ENCODE measurements at places on chromosomes 2 and 18. TPM values are rescaled to one million over a fixed set of nuclear protein-coding genes. Genes with fewer than 3 reads are reported as not detected.

- no peak overlapping the region for H3K27ac ChIP-seq
- no peaks in the 10 kb centered on the region for H3K4me1 ChIP-seq
- no peak for DNase-seq
- H3K4me3 ChIP-seq, result no peak overlapping the region
- no peaks in the 10 kb centered on the region for H3K27me3 ChIP-seq
- H3K36me3 ChIP-seq, result no peaks in the 10 kb centered on the region
These were observed 392.5 kb downstream of the FIGN start for GRCh38 chr2:163343316-163343715.

DNA sequence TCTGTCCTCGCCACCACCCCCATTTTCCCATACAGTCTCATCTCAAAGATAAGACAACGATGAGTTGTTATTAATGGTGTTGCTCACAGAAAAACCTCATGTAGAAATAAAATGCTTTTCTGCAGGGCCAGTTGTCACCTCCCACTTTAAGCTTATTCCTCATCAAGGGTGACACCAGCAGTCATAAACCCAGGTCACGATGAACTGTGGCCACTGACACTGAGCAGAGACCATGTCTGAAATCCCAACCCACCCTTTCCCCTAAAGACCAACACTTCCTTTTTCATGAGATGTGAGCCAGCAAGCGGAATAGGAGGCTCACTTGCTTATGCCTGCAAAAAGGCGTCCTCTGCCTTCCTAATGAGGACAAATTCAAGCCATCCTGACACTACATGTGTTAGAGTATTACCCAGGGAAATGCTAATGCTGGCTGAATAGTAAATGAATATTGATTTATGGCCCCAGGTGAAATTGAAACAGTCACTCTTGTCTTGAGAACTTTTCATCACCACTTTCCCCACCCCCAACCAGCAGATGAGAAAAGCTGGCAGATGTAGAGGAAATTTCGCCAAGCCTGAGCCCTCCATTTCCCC is 228.4 kb downstream of the MGAT5 start:
- no peaks in the 10 kb centered on the region for H3K36me3 ChIP-seq
- DNase-seq, result no peak
- H3K27me3 ChIP-seq, result no peaks in the 10 kb centered on the region

GRCh38 chr18:62809900-62810299 is 94.6 kb downstream of the PHLPP1 start:
- H3K4me1 ChIP-seq, result no peaks in the 10 kb centered on the region
- H3K27me3 ChIP-seq, result no peaks in the 10 kb centered on the region
- no peak for DNase-seq
- H3K27ac ChIP-seq, result no peak overlapping the region
- no peaks in the 10 kb centered on the region for H3K36me3 ChIP-seq

GRCh38 chr2:29347774-29348461 is 232.7 kb downstream of the CLIP4 start:
- no peaks in the 10 kb centered on the region for H3K36me3 ChIP-seq
- no peaks in the 10 kb centered on the region for H3K27me3 ChIP-seq
- no peak overlapping the region for H3K4me3 ChIP-seq
- H3K4me1 ChIP-seq, result no peaks in the 10 kb centered on the region
- no peak overlapping the region for H3K27ac ChIP-seq

- H3K36me3 ChIP-seq, result no peaks in the 10 kb centered on the region
- DNase-seq, result no peak
- no peak overlapping the region for H3K27ac ChIP-seq
- no peaks in the 10 kb centered on the region for H3K4me1 ChIP-seq
These were observed 46.7 kb upstream of the ACVR1 start for GRCh38 chr2:157922815-157923214.

DNA sequence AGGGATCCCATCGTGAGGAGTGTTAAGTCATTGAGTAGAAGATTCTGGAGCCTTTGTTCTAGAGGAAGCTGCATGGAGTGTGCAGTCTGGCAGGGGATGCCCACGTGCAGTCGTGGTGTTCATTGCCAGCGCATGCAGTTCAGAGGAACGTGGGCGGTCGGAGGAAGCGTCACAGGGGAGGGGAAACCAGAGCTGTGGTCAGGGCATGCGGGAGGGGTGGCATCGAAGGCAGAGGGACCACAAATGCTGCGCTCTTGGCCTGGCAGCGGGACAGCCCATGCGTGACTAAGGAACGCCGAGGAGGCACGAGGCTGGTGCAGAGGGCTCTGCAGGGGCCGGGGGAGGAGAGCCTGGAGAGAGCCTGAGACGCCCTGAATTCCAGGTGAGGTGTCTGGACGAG is 141.1 kb downstream of the KLHL29 start:
- H3K27me3 ChIP-seq, result no peaks in the 10 kb centered on the region
- no peaks in the 10 kb centered on the region for H3K4me1 ChIP-seq
- no peak for DNase-seq
- peak overlapping the region; percentile 4 for H3K27ac ChIP-seq

DNA sequence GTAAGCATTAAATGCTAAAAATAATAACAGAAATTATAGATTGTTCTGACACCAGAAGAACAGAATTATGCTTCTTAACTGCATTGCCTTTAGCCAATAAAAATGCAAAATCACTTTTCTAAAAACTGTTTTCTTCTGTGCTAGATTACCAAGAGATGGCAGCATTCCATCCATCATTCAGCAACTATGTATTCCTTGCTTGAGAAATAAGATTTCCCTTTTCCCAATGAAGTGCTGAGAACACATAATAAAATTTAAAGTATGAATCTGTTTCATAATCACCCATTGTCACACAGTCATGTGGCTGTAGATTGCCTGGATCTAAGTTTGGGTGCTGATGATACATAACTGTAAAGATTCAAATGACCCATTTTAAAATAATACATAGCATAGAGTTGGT is 504.2 kb downstream of the TDRD15 start:
- H3K4me1 ChIP-seq, result no peaks in the 10 kb centered on the region
- peaks cover 3% of the 10 kb centered on the region for H3K36me3 ChIP-seq
- H3K4me3 ChIP-seq, result no peak overlapping the region

- H3K27me3 ChIP-seq, result no peaks in the 10 kb centered on the region
- H3K27ac ChIP-seq, result no peak overlapping the region
- H3K4me3 ChIP-seq, result no peak overlapping the region
- H3K36me3 ChIP-seq, result no peaks in the 10 kb centered on the region
- DNase-seq, result no peak
These were observed 61.1 kb upstream of the XDH start for GRCh38 chr2:31475692-31476091.

DNA sequence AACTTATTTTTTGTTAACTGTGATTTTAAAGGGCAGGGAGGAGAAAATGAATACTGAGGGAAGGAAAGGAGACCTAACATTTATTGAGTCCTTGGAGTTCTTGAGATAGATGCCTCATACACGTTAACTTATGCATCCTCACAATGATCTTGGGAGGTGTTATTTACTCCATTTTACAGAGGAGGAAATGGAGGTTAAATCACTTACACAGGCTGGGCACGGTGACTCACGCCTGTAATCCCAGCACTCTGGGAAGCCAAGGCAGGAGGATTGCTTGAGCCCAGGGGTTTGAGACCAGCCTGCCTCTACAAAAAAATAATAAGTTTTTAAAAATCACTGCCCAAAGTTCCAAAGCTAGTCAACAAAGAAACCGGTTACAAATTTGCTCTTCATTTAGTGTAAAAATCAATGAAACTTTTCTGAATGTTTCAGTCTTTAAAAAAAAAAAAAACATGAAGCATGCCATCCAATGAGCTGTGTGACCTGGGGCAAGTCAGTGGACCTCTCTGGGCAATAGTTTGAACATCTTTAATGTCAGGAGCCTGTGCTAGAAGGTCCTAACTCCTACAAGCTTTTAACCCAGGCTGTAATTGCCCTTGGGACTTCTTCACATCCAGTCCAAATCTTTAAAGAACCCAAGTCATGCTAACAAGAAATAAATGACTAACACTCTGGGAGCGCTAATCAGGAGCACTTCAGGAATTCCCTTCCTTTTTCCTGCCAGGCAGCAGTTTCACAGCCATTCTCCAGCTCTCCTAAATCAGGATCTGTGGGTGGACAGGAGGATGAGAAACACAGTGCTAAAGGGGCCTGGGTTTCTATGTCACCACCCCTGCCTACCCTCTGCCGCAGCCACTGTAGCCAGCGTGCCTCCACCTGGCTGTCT is 176.4 kb downstream of the TMEM247 start:
- H3K27me3 ChIP-seq, result no peaks in the 10 kb centered on the region
- no peak overlapping the region for H3K27ac ChIP-seq
- no peaks in the 10 kb centered on the region for H3K4me1 ChIP-seq
- H3K4me3 ChIP-seq, result no peak overlapping the region
- H3K36me3 ChIP-seq, result no peaks in the 10 kb centered on the region

GRCh38 chr18:10291568-10291981 is 162.9 kb upstream of the APCDD1 start:
- H3K4me3 ChIP-seq, result no peak overlapping the region
- no peaks in the 10 kb centered on the region for H3K27me3 ChIP-seq
- H3K36me3 ChIP-seq, result no peaks in the 10 kb centered on the region
- DNase-seq, result no peak
- H3K4me1 ChIP-seq, result no peaks in the 10 kb centered on the region

GRCh38 chr2:81206216-81206615 is 901.7 kb upstream of the LRRTM1 start:
- DNase-seq, result no peak
- no peak overlapping the region for H3K27ac ChIP-seq
- no peaks in the 10 kb centered on the region for H3K4me1 ChIP-seq
- no peaks in the 10 kb centered on the region for H3K36me3 ChIP-seq

DNA sequence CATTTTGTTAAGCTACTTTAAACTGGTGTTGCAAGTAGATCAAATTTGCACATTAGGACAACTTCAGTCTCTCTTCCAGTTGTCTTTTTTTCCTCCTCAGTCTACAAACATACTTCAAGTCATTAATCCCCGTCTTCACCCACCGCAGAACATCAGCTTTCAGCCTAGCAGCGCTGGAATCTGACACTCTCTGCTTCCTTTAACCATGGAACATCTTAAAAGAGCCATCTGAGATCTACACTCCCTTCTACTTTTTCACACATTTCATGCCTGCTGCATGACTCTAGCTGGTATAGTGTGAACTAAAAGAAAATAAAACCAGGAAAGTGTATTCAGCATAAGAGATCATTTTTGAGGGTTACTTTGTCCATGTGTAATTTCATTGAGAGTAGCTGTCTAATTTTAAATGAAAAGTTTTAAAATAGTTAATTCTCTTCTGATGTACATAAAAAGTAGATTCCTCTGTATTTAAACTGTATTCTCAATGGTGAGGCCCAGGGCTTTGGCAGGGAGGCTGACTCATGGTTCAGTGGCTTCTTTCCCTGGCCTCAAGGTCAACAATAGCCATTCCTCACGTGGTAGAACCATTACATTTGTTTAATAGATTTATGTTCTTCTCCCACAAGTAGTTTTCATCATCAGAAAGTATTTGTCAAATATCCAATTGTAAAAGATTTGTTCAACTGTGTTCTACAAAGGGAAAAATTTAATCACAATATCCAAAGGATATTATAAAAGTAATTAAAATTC is 16.5 kb downstream of the SGPP2 start:
- H3K27me3 ChIP-seq, result no peaks in the 10 kb centered on the region
- no peak overlapping the region for H3K27ac ChIP-seq
- H3K4me1 ChIP-seq, result no peaks in the 10 kb centered on the region
- DNase-seq, result no peak
- no peaks in the 10 kb centered on the region for H3K36me3 ChIP-seq

- H3K27ac ChIP-seq, result no peak overlapping the region
- no peaks in the 10 kb centered on the region for H3K4me1 ChIP-seq
- H3K36me3 ChIP-seq, result no peaks in the 10 kb centered on the region
- no peak for DNase-seq
These were observed 14.3 kb upstream of the RAPH1 start for GRCh38 chr2:203549406-203549805.

DNA sequence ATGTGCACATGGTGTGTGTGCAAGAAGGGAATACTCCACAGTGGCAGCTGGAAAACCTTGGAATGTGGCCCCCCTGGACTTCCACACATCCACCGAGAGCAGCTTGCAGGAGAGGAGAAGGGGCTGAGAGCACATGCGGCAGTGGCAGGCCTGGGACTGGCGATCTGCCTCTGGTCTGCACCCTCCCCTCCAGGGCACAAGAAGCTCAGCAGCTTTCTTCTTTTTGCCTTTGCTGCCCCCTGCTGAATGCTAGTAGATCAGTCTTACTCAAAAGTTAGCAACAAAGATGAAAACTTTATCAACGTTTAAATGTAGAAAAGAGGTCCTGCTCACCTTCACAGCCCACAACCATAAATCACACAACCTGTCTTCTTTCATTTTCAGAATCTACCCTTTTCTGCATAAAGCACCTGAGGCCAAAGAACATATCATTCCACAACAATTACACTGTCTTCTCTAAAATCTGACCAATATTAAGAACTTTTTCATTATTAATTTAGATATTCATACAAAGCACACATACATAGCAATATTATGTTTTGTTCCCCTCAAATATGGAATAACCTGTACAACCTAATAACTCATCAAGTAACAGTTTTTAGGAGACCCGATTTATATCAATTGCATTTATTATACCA is 34.6 kb downstream of the TGFBRAP1 start:
- no peak for DNase-seq
- no peak overlapping the region for H3K4me3 ChIP-seq
- no peaks in the 10 kb centered on the region for H3K27me3 ChIP-seq
- peaks cover 3% of the 10 kb centered on the region for H3K36me3 ChIP-seq
- H3K4me1 ChIP-seq, result no peaks in the 10 kb centered on the region

DNA sequence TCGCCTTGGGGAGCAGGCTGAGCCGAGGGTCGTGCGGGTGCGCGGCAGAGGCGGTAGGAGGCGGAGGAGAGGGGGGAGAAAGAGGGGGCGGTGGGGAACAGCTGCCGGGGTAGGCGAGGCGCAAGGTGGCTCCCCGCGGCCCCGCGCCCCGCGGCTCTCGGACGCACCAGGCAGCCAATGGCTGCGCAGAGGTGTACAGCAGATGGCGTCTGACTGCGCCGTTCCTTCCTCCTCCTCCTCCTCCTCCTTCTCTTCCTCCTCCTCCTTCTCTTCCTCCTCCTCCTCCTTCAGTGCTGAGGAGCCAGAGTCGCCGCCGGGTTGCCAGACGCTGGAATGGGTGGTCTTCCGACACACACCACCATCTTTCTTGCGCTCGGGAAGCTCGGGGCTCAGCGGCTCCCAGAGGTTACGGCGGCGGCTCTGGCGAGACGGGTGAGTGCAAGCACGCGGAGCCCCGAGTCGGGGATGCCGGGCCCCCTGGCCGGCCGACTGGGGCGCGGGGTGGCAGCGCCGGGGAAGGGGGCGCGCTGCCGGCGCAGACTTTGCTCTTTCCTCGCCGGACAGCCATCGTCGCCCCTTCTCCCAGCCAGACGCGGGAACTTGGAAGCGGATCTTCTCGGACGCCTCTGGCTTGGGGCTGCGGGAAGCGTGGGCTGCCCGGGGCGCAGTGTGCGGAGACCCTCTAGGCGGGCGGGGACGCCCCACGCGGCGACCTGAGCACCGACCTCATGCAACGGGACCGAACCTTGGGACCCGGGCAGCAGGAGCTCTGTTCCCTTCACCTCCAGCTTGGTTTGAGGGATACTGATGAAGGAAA is at the start of gene THSD7B:
TSS of gene THSD7B (plus strand) at position 290 of the 817 bp plus-strand sequence. CDS start 116,634 bp downstream, outside the sequence.
- no peaks in the 10 kb centered on the region for H3K4me1 ChIP-seq
- H3K27me3 ChIP-seq, result no peaks in the 10 kb centered on the region
- H3K36me3 ChIP-seq, result no peaks in the 10 kb centered on the region
- peak within 1 kb of the TSS; percentile 81 for H3K4me3 ChIP-seq
- peak; percentile 38 for DNase-seq
- no peak within 1 kb of the TSS for H3K27ac ChIP-seq

DLGAP1 gene
- total RNA-seq, result 6.2 TPM

SLC19A3 gene
- total RNA-seq, result 5.1 TPM

FAM124B gene
- 2.4 TPM for total RNA-seq

MC4R gene
- total RNA-seq, result not detected

NOP58 gene
- 42.4 TPM for total RNA-seq

RIT2 gene
- total RNA-seq, result not detected

CD8B2 gene
- 0.09 TPM for total RNA-seq

TUBA3D gene
- not detected for total RNA-seq

CCDC148 gene
- 0.52 TPM for total RNA-seq

OTX1 gene
- total RNA-seq, result not detected

SF3B1 gene
- 337 TPM for total RNA-seq

All from aorta (tissue), 5 donors.